ENCODE measurements at places on chromosomes 2 and 18.

DNA sequence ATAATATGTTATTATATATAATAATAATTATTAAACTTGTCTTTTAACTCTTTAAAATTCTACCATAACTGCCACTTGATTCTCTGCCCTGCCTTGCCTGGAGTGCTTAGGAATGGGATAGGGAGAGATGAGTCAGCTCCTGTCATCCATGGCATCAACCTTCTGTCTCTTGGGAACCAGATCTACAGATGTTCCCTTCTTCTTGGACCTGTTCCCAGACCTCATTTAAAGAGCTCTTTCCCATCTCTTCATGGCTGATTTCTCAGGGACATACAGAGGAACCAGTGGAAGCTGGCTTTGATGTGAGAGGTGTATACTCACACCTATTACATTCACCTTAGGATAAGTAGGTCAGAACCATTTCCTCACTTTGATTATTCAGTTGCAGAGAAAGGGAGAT is 155.3 kb upstream of the MYO3B start:
- no peak for DNase-seq

DNA sequence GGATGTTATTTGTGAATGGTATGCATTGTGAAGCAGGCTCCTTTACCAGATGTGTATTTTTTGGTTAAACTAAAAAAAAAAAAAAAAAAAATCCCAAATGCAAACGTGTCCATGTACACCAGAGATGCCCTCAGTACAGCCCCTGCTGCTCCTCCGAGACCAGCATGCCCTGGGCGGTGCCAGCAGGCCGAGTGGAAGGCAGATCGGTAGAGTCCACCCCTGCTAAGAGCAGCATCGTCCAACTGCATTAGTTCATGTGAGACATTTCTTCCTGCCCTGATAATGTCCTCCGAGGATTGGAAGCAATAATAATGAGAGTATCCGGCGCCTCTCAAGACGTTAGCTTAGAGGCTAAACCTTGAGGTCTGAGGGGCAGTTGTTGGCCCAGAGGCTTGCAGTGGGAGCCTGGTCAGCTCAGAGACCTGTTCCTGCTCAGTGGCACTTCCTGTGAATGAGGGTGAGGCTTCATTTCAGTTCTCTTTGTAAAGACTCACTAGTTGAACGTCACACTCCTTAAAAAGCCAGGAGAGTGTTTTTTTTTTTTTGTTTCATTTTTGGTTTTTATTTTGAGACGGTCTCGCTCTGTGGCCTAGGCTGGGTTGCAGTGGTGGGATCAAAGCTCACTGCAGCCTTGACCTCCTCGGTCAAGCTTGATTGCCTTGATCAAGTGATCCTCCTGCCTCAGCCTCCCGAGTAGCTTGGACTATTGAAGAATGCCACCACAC is 5.6 kb downstream of the SLC66A3 start:
- DNase-seq, result no peak

DNA sequence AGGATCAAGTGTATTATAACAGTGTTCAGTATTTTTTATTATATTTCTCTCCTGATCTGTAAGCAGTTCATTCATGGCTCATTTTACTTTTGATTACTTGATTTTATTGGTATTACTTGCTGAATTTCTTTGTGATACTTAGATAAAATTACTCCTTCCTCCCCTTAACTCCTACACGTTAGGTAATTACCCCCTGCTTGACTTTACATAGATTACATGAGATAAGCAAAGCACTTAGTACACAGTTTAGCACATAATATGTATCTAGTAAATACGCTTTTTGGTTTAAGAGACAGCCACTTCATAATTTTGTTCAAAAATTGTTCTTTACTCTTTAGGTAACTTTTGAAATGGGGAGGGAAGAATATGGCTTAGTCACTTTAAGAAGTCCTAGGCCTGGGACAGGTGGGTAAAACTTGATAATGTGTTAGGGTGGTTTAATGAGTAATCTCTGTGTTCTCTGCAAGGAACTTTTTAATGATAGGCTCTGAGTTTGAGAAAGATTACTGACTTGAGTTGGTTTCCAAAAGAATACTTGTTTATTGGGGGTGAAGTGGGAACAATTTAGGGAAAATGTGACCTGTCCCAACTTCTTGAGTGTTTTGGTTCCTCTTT is 80.9 kb downstream of the NCOA1 start:
- DNase-seq, result no peak

GRCh38 chr2:42102024-42102590 is 54.3 kb downstream of the PKDCC start:
- DNase-seq, result peak; percentile 90

DNA sequence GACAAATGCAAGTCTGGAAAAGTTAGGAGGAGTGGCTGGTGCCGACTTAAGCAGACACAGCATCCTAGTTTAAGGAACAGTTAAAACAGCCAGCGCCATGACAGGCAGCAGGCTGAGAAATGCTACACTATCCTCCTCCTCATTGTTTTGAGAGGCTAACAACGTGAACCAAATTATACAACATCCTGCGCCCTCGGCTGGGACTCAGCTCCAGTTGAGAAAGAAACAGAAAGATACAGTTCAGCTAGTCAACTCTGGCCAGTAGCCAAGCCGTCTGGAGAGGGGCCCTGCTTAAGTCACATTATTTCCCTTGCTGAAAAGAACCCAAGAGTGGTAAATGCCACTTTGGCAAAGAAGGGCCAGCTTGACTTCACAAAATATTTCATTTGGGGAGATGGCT is 90.2 kb downstream of the BCL11A start:
- DNase-seq, result no peak

DNA sequence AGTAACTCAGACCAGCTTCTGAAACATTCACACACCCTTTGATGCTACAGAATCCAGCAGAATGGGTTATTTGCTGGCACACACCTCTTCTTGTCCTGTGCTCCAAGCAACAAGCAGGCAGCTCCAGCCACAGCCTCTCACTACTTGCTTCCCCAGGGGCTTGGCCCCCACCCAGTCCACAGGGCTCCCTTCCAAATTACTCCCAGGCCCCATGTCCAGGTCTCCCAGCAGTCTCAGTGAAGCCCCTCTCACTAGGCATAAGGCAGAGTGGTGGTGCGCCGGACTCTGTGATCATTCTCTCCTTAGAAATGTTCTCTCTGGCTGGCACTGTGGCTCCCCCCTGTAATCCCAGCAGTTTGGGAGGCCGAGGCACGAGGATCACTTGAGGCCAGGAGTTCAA is 25.9 kb downstream of the ITM2C start:
- no peak for DNase-seq

- no peak for DNase-seq
These were observed 3.3 kb downstream of the TRIM54 start for GRCh38 chr2:27285481-27285880.

GRCh38 chr18:25289001-25289631 is 62.9 kb downstream of the ZNF521 start:
- DNase-seq, result no peak

- DNase-seq, result no peak
These were observed 620 bp downstream of the SLC14A1 start for GRCh38 chr18:45724601-45725000.

Data from activated CD8-positive, alpha-beta memory T cell treated with anti-CD3 and anti-CD28 coated beads, Interleukin-2, amount 10 ng/mL, durations not matched to agents 7 days and 5 days (primary cell).